OCI-M1 (cell line): ENCODE measurements at places on chromosomes 12 and 14.

- DNase-seq: no peak
Measured at GRCh38 chr12:4829161-4829792, 80.4 kb upstream of the KCNA1 start.

DNA sequence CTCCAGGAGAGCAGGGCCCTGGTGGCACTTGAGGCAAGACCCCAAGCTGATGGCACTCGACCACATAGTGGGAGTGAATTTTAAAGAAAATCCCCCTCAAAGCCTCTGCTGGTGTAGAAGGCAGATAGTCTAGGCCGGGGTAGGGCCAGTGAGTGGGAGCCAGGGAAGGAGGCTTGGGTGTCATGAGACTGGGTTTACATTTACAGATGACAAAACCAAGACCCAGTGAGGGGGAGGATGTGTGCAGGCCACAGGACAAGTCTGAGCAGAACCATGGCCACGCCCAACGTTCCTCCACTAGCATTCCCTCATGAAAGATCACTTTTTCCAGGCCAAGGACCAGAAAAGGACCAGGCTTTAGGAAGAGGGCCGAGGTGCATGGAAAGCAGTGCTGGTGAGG is 42.0 kb downstream of the EVL start:
- DNase-seq: no peak

GRCh38 chr12:113808095-113808951 is 157.8 kb downstream of the RBM19 start:
- DNase-seq: no peak

DNA sequence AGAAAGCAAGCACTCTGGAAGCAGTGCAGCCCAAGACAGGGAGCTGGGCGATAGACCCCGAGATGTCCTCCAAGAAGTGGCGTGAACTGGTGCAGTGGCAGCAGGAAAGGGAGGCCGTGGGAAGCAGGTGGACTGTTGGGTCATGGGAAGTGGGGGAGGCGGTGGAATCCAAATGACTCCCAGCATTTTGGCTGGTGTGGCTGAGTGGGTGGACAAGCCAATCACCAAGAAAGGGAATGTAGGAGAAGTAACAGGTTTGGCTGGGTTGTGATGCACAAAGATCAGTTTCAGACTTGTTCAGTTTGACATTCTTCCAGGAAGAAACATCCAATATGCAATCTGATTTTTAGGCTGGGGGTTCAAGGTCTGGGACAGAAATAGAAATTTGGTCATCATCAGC is 46.0 kb upstream of the KTN1 start:
- no peak for DNase-seq

DNA sequence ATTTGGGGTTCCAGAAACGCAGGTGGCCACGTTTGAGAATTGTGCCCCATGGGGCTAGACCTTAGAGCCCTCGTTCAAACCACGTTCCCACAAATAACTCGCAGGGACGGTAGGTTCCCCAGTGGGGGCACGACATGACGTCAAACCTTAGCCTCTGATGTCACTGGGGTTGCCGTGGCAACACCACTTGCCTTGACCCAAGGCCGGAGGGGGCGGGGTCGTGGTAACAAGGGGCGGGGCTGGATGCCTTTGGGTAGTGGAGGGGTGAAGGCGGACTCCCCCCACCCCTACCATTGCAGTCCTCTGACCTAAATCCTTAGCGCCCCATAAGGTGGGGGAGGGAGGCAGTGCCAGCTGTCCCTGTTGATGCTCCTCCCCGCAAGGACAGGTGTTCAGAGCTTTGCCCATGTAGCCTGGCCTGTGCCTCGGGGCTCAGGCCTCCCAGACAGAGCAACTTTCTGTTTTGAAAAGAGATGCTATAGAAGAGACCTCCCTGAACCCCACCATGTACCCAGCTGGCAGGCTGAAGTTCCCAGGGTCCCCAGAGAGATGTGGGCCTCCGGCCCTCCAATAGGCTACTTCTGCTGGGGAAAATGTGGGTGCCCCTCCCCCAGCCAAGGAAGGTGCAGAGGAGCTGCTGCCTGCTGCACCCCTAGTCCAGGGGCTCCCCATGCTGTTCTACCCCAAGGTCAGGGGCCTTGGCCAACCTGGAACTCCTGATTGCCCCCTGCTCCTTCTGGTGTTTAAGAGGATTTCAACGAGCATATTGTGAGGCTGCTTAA is 1.9 kb downstream of the FAM222A start:
- DNase-seq: no peak

DNA sequence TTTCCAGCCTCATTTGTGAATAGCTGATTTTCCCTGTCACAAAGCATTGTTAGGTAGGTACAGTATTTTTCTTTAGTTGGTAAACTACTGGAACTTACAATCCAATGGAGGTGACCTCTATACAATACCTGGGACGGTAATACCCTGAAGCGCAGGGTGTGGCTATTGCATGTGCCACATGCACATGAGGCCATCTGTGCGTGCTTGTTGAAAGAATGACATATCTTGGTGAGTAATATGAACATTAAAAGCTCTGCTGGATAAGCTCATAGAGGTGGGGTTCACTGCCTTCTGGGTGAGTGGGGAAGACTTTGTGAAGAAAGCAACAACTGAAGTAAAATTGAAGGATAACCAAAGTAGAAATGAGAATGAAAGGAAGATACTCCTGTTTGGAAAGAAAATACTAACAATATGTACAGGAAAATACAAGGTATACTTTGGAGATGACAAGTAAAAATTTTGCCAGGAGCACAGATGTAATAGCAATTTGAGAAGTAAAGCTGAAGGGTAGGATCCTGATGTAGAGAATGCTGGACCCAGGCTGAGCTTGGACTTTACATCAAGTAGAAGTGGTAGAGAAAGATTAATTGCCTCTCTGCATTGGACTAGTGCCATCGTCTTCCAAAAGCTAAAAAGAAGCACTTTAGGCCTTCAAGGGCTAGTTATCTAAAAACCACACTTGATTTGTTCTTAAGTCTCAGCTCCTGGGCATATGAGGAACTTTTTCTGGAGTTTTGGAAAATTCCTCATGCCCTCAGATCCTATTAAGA is 97.1 kb downstream of the SLC38A6 start:
- DNase-seq: no peak

DNA sequence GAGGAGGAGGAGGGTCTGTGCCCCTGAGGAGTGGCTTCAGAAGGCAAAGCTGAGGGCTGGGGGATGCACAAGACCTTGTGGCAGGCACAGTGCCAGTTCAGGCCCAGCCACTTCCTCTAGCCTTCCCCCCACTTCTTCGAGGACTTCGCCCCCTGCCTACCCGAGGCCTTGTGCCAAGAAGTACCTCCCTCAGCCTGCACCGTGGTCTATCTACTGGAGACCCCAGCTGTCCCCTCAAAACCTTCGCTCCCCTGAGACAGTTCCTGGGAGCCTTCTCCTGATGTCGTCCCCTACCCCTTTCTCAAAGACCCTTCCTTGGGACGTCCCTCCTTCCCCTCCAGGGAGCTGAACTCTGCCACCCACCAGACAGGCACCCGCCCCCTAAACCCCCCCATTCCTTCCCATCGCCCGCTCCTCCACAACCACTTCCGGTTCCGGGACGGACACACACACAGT is 604 bp downstream of the ZNF384 start:
- no peak for DNase-seq

DNA sequence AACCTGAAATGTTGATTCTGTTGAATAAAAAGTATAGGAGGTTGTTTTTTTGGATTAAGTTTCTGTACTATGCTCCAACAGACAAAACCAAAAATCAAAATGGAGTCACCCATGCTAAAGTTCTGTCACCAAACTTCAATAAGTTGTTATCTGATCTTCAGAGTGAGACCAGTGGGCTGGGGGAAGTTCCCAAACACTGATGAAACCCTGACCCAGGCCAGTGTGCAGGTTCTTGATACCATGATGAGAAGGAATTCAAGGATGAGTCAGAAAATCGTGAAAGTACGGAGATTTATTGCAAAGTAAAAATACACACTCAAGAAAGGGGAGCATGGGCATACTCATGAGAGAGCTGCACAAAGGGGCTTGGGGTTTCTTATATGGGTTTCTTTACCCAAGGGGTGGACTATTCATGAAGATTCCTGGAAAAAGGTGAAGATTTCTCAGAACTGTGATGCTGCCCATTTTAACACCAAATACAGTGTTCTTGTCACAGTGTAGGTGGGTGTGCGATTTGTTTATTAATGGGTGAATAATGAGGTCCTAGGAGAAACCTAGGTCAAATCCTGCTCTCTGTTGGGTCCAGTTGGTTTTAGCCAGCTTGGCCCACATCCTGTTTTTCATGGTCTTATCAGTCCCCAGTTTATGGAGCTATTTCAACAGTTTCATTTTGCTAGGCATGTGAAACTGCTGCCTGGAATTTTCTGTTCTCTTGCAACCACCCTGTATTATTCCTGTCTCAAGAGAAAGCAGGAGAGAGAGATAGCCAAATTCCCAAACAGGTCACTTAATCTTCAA is 27.5 kb upstream of the DENND5B start:
- peak; percentile 79 for DNase-seq

DNA sequence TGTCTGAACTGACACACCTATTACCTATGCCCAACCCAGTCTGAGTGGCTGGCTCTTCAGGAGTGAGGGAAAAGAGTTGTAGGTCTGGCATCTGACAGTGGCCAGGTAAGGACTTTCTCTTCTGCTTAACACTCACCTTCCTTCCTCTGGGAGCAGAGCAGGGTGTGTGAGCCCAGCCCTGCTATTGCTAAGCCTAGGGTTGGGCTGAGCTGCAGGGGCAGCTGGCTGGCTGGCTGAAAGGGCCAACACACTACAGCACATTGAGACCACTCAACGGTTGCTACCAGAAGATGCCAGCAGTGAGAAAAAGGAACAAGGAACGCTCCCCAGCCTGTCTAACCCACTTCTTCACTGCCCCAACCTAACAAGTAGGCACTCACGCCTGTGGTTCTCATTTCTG is 201.2 kb downstream of the DPF3 start:
- no peak for DNase-seq

DNA sequence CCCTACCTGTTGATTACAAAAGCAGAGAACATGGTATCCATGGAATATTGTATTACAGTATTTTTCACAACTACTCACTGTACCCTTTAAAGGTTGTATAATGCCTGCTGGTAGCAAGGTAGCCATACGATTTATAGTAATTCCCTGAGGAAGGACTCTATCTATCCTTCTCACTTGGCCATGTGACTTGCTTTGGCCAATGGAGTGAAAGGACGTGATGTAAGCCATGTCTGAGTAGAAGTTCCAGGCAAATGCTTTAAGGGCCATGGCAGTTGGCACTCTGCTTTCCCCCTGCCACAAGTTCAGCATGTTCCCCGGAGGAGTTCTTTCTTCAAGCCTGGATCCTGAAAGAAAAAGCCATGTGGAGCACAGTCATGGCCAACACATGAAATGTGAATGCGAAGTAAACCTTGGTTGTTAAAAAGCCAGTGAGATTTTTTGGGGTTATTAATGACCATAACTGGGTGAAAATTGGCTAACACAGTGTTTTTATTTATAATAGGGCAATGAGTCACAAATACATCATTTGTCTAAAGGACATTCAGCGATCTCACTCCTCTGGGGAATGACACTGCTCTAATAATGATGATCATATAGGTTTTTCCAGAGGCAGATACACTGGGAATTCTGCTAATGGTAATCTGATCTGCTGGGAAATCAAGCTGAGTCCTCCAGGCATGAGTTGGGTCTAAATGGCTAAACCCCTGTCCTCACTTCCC is 67.4 kb upstream of the SLC38A2 start:
- DNase-seq: no peak

DNA sequence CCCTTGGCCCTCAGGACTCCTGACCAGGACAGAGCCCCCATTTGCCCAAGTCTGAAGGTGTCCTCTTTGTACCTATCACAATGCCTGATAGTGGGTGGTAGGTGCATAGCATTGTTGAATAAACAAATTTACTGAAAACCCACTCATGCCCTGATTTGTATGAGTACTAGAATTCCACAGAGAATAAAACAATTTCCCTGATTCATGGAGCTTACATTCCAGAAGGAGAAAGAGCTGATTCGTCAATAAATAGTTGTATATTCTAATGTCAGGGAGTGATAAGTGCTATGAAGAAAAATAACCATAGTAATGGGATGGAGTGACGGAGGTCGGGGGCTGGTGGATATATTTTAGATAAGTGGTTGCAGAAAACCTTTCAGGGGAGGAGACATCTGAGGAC is 117.0 kb downstream of the SRGAP1 start:
- DNase-seq: no peak

- DNase-seq: no peak
Measured at GRCh38 chr14:20468764-20469241, 403 bp upstream of the PNP start.

- no peak for DNase-seq
Measured at GRCh38 chr12:75998292-75999063, 33.1 kb downstream of the PHLDA1 start.

- DNase-seq: no peak
Measured at GRCh38 chr14:73225496-73225895, 11.8 kb upstream of the PAPLN start.

DNA sequence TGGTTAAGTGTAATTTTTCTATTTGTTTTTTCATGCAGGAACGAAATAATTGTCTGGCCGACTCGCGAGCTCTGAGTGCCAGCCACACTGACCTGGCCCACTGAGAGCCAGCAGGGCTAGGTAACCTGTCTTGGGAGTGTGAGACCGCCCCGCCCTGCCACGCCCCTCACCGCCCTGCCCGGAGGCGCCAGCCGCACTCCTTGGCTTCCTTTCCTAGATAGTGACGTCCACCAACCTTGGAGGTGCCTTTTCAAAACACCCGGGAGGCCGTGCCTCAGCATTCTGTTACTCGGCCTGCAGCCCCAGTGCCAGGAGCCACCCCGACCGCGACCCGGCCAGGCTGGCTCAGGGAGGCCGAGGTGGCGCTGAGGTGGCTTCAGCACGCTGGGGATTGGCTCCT is 21.7 kb downstream of the XRCC3 start:
- no peak for DNase-seq

GRCh38 chr14:31951638-31951964 is 125.5 kb upstream of the ARHGAP5 start:
- no peak for DNase-seq

DNA sequence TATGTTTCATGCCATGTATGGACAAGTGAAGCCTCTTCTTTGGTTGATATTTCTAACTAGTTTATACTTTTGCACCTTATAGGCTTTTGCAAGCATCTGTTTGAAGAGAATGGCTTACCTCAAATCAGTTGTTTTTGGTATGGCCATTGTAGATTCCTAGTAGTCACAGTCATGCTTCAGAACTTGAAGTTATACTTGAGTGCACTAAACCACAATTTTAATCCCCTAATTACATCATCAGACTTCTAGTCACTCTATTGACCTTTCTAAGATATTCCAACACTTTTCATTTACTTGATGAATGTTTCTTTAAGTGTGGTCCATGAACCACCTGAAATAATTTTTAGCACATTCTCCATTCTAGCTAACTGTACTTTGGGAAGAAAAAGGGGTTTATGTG is 18.6 kb upstream of the KLRB1 start:
- DNase-seq: no peak
